ENCODE measurements at places on chromosomes 5 and 9.

DNA sequence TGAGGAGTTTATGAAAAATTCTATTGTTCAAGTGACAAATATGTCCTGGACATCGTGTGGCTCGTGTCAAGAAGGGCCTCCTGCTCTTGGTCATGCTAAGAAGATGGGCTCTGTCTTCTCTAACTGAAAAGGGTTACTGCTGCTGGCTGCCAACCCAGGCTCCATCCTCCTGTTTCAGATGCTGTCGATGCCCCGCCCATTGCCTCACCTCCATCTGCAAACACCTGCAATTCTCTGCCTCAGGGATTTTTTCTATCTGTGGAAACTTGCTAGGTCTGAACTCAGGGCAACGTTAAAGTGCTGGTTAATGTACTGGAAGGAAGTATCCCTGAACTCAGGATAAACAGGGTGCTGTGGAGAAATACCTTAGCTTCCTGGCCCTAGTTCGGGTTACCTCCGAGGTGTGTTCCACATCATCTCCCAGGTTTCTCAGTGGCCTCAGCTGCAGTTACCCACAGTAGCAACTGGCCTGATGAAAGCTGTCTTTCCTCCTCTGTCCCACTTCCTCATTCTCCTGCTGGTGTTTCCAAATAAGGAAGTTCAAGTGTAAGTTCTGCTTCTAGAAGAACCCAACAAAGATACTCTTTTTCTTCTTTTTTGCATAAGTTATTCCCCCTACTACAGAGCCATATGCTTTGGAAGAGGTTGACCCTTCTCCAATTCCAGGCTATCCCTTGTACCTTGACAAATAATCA lies 151.7 kb upstream of the SMIM23 start:
- DNase-seq, result no peak

- no peak for DNase-seq
Measured at GRCh38 chr5:151234476-151235238, 10.8 kb upstream of the CCDC69 start.

DNA sequence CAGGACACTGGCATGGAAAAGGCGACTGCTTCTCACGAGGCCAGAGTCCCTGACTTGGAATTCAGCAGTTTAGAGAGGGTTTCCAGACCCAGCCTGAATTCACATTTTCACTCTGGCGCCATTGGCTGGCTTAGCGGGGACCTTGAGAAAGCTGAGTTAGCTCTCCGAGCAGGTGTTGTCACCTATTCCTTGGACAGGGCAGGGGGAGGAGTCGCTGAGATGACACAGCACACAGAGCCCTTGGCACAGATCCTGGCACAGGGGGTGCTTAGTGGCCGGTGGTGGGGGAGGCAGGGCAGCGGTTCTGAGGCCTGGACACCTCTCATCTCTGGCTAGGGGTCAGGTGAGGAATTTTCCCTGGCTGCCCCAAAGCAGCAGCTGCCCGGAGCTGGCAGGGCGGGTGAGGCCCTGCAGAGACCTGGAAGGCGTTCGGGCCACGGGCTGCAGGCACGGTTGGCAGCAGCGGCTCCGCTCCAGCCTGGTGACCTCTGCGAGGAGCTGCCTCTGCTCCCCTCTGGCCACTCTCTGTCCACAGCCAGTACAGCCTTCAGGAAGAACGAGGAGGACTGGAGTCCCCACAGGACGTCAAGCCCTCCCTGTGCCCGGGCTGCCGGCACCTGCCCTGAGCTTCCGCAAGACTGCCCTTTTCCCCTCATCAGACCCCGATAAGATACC lies 72.4 kb upstream of the RAPGEF1 start:
- DNase-seq, result no peak

DNA sequence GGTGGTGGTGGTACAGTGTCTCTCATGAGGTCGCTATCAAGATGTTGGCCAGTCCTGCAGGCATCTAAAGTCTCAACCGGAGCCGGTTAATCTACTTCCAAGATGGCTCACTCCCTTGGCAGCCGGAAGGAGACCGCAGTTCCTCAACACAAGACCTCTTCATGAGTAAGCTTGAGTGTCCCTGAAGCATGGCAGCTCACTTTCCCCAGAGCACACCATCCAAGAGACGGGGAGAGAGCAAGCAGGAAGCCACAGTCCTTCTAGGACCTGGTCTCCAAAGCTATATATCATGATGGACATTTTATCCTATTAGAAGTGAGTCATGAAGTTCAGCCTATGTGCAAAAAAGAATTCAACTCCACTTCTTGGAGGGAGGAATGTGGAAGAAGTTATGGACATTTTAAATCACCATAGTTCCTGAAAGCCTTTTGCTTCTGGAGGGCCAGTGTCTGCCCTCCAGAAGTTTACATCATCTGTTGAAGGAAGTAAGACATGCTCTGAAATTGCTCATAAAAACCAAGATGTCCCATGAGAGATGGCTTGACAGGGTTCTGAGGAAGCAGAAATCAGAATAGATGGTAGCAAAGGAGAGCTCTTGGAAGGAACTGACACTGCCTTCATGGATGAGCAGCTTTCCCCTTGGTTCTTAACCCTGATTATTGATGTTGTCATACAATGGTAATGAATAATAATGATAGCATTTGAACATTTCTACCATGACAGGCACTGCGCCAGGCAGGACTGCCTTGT lies 21.3 kb downstream of the GALNT10 start:
- no peak for DNase-seq

GRCh38 chr5:144002876-144003275 lies 167.6 kb downstream of the YIPF5 start:
- no peak for DNase-seq

- no peak for DNase-seq
Measured at GRCh38 chr9:32877639-32878217, 94.4 kb downstream of the TMEM215 start.

GRCh38 chr5:159735749-159736660 lies 180.3 kb upstream of the ADRA1B start:
- no peak for DNase-seq

- no peak for DNase-seq
Measured at GRCh38 chr5:92163906-92164305, 780.8 kb upstream of the ARRDC3 start.

DNA sequence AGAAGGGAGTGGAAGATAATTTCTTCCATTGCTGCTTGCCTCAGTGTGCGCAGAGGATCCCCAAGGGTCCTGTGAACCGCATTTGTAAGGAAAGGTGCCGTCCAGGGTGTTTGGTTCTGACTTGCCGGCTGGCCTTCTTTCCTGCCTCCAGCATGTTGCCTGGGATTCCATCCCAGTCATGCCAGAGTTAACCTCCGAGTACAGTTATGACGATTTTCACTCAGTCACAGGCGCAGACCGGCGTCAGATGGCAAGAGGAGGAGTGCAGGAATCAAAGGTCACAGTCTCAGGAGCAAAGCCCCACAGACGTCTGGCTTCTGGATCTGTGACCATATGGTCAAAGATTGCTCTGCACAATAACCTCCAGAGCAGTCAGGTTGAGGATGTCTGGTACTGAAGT lies 5.9 kb upstream of the GADD45G start:
- DNase-seq, result no peak

DNA sequence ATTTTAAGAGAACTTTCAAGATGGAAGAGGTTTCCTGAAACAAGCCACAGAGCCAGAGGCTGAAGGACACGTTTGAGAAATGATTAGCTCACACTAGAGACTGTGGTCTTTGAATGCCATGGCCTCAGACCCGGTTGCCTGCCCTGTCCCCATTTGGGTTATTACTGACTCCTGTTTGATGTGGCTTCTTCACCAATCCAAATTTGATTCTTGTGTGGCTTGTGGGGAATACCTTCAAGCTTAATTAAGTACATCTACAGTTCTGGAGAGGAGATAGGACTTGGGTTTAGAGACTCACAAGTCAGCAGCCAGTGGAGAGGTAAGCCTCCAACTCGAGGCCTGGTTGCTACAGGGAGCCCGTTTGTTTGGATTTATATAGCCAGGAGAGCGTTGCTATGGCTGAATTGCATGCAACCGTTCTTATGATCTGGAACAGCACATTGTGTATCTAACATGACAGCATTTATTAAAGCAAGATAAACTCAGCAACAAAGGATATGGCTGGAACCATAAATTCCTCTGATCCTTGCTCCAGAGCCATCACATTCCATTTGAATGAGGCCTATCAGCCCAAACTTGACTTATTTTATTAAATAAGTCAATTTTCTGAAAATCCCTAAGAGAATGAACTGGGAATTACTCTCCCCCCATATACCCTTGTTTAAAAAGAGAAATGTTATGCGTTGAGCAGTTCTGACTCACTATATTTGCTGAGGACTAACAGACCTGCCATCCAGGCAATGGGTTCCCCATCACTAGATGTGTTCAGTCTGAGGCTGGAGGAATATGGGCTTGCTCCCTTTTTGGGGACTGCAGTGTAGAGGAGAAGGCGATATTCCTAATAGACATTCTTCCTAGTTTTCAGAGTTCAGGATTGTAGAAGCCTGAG lies 88.4 kb upstream of the TNFSF8 start:
- no peak for DNase-seq

DNA sequence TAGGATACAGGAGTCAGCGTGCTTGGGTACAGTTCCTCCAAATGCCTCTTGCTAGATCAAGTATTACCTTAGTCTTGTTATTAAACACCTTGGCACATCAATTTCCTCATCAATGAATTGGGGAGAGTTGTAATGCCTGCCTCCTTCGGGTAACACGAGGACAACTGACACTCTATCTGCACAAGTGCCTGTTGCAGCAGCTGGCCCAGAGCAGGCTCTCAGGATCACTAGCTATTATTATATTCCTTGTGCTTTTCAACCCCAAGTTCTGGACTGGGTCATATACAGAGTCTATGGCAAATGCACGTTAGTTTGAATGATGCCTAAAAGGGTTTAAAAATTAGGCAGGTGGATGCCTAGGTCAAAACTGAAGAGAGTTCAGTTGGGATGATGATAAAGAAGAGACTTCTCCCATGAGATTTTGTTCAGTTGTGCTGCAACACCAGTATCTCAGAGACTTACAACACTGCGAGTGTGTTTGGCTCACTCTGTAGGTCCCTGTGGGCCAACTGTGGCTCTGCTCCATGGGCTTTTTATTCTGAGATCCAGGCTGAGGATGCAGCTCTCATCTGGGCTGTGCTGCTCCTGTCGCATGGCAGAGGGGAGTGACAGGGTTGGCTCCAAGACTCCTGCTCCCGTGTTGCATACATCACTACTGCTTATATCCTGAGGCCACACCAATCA lies 41.1 kb upstream of the TEX48 start:
- no peak for DNase-seq

- no peak for DNase-seq
Measured at GRCh38 chr5:146893991-146894390, 15.4 kb upstream of the PPP2R2B start.

GRCh38 chr5:154577416-154577815 lies 99.4 kb upstream of the HAND1 start:
- DNase-seq, result peak; percentile 97

- peak; percentile 14 for DNase-seq
Measured at GRCh38 chr5:31161781-31162181, 31.7 kb upstream of the CDH6 start.

- no peak for DNase-seq
Measured at GRCh38 chr9:104025104-104025503, 69.0 kb upstream of the SMC2 start.

- no peak for DNase-seq
Measured at GRCh38 chr5:116273448-116274242, 188.8 kb downstream of the COMMD10 start.

DNA sequence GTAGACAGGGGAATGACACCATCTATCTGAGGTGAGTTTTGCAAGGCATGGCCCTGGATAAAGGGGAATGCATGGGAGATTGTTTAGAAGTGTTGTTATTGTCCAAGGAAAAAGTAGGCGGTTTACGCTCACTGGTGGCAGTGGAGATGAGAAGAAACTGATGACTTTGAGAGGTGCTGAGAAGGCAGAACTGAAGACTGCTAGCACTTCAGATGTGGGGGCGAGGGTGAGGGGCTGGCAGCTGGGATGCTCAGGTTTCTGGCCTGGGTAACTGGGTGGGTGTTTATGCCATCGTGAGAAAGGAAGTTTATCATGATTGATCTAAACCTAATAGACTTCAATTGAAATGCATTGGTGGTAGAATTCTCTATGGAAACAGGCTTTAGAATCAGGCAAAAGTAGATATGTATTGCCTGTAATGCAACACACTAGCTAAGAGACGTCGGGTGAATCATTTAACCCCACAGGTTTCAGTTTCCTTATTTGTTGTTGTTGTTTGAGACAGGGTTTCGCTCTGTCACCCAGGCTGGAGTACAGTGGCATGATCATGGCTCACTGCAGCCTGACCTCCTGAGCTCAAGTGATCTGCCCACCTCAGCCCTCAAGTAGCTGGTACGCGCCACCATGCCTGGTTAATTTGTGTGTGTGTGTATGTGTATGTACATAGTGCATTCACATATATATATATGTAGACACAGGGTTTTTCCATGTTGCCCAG lies 123.5 kb downstream of the SLC24A2 start:
- DNase-seq, result no peak

GRCh38 chr5:52840277-52841050 lies 52.7 kb downstream of the ITGA1 start:
- no peak for DNase-seq

DNA sequence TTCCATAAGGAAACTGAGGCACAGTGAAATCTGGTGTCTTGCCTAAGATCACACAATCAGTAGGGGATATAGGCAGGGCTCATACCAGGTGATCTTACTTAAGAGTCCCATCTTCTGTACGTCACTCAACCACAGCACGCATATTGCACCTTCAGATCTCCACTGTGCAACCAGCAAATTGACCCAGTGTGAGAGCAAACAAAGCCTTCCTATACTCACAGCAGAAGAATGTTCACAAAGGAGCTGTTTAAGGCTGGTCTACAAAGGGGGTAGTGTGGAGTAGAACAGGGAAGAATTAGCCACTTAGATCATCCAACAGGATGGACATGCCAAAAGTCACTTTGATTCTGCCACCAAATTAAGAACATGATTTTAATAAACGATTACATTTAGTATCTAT lies 305.9 kb downstream of the SLIT3 start:
- DNase-seq, result no peak

GRCh38 chr9:112384690-112385089 lies 4.8 kb downstream of the HSDL2 start:
- no peak for DNase-seq

DNA sequence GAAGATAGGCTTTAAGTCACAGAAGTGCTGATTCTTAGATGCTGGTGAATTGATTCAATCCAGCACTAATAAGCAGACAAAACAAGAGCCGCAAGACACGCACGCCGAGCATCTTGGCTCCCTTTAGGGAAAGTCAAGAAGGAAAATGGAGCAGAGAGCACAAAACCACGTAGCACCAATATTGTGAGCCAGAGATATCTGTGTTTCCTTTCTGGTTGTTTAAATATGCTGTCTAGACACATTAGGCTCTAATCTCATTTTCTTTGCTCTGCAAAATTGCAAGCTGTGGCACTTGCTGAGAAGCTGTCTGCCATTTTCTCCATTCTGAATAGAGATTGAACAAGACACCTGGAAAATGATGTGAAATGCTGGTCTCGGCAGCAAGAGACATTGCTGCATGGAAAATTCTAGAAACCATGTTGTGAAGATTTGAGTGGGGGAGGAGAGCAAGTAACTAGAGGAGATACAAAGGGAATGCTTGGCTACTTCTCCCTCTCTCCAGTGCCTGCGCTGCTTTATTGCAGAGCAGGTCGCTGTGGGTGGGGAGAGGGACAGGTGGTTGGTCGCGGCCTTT lies 336.3 kb downstream of the MED10 start:
- DNase-seq, result no peak

DNA sequence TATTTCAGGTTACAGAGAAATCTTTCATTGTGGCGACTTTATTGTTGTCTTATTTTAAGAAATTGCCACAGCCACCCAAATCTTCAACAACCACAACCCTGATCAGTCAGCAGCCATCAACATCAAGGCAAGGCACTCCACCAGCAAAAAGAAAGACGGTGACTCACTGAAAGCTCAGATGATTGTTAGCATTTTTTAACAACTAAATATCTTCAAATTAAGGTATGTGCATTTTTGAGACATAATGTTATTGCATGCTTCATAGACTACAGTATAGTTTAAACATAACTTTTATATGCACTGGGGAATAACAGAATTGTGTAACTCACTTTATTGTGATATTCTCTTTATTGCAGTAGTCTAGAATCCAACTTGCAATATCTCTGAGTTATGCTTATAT lies 263.4 kb downstream of the TMEM232 start:
- no peak for DNase-seq

All from LoVo (cell line).